MV-4-11 (cell line): ENCODE measurements at places on chromosomes 6 and 20.
A peak's percentile ranks its signal among the peaks of the same experiment; 100 is the strongest.

DNA sequence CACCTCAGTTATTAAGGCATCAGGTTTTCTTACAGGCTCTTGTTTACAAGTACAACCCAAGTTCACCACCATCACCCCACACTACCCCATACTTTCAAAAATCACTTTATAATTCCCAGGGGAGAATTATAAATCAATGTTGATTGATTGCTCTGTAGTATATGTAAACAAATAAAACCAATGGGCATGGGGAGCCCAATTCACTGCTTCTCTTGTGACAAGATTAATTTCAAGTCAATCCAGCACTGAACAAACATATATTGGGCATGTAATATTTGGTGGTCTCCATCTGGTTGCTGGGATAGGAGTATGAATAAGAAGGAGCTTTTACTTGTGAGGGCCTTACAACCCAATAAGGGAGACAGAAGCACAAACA, 95.8 kb downstream of the CLVS2 start:
- no peak for DNase-seq

GRCh38 chr6:118240878-118241528, 307.1 kb upstream of the PLN start:
- peak; percentile 23 for DNase-seq

GRCh38 chr6:166438211-166438861, 55.6 kb upstream of the MPC1 start:
- DNase-seq, result no peak

- no peak for DNase-seq
These were observed 1.5 kb upstream of the PMEPA1 start for GRCh38 chr20:57711311-57711712.

GRCh38 chr20:8399947-8400346, 267.9 kb downstream of the PLCB1 start:
- peak; percentile 99 for DNase-seq

DNA sequence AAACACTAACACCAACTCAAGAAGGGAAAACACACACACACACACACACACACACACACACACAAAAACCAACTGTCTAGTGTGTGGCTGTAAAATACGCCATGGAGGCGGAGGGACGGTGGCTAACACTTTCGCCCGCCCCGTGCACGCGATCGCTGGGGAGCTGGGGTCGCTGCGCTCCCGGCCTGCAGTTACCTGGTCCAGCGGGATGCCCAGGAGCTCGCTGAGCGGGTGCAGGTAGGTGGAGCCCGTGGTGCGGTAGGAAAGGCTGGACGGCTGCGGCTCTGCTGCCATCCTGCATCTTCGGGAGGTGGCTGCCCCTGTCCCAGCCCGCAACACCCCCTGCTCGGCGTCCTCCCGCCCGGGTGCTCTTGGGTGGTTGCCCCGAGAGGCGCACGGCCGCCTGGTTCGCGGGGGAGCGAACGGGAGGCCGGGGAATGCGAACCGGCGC, 303 bp downstream of the MBOAT1 start:
- DNase-seq, result no peak

DNA sequence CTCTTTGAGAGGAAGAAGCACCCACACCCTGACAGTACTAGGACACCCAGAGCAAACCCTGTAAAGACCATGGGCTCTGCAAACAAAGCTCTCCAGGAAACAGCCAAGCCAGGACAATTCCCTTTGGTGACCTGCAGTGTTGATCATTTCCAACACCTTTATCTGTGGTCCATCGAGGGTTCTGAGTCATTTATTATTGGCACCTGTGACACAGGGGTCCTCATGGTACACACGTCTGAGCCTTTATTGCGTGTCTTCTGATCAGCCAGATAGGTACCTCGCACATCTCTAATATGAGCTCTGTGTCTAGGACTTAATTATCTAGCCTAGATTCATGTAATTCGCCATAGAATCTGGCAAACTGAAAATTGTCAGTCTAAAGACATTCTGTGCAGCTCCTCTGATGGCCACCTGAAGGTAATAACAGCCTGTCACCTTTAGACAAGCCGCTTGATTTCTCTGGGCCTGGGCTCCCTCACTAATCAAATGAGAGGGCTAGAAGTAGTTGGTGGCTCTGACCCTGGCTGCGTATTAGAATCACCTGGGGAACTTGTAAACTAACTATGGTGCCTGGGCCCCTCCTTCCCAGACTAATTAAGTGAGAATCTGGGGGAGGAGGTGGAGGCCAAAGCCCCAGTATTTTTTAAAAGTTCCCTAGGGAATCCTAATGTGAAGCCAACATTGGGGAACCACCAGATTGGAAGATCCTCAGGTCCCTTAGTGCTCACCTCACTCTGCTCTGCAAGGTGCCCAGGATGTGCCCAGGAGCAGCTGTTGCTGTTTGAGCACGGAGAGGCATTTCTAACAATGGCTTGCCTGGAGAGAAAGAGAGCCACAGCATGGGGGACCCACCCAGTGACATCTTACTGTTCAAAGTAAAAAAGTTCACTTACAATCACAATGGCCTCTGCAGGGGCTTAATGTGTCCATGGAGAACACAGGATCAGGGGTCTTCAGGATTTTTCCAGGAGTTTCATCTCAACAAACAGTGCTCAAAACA, 122.0 kb upstream of the ARID1B start:
- DNase-seq, result no peak

DNA sequence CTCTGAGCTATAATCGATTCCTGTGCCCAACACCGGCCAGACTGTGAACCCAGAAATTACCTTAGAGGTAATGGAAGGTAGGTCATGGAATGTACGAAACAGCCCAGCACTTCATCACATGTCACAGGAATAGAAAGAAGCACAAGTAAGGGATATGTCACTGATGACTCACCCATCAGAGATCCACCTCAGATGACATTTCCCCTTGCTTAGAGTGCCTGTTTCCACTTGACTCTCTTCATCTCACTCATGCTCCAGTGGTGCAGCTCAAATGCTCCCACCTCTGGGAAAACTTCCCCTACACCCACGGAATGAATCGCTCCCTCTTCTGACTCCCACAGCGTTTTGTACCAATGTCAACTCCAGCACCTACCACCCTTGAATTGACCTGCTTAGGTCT, 381.6 kb upstream of the CNR1 start:
- peak; percentile 5 for DNase-seq
